ENCODE measurements at places on chromosomes 11 and 22.

DNA sequence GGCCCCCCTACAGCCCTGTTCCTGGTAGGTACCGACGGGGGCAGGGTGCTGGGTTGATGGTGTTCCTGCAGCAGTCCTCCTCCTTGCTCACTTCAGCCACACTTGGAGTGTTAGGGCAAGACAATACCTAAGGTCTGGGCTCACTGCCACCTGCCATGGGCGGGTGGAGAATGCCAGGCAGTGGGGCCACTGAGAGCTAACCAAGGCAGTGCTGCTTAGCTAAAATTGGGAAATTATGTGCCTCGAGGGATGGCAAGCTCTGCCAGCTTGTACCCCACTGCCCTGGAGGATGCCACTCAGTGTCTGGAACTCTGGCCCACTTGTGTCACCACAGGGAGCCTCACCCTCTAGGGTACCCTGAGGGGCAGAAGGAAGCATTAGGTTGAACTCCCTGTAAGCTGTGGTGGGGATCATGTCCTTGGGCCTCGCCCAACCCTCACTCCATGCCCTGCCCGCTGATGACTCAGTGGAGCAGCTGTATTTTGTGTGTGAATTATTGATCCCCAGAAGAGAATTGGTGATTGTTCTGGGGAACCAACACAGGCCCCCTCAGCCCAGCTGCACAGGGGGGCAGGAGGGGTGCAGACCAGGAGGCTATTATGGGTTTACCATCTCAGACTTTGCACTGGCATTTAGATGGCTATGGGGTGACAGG is 17.7 kb downstream of the PHLDB1 start:
- no peak for DNase-seq

- no peak for DNase-seq
Measured at GRCh38 chr11:130888790-130889189, 27.5 kb downstream of the SNX19 start.

DNA sequence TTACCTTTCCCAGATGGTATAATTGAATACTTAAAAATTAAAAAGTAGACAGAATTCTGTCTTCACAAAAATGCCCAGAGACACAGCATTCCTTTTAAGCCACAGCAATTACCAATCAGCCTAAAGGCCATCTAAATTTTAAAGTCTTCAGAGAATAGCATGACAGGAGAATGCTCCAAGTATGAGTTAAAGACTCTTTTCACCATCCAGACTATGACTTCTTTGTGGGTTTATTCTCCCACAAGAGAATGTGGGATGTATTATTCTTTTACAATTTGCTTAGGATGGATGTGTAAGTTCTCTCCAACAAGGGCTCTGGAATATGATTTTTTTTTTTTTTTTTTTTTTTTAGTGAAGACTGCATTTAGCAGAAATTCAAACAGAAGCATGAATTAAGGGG is 249.9 kb downstream of the TTC28 start:
- peak; percentile 47 for DNase-seq

- no peak for DNase-seq
Measured at GRCh38 chr22:39487826-39488520, 14.1 kb upstream of the MIEF1 start.

DNA sequence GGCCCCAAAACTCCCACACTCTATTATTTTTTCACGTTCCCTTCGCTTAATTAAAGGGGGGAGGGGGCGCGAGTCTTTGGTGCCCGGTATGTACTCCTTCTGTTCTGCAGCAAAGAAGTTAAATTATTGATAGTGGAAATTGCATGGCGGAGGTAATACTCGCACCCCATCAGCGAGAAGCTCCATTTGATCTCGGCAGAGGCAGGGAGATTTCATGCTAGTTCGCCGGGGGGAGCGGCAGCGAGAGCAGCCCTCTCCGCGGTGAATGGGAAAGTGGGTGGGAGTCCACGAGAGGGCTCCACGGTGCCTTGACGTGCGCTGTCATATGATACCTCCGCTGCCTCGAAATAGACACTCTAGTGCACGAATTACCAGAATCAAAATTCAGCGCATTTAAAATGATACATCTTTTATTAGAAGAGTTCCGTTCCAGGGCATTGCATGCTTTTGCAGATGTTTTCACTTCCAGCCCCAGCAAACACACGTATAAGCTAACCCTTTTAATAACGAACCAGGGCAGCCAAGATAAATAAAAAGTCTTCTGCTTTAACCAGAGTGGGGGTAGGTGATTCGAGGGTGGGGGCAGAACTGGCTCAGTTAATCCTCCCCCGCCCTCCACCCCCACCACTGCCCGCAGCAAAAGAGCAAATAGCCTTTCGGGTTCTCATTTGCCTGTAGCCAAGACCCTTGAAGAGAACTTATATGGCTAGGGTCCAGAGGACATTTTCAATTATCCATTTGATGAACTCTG is 1.3 kb upstream of the BDNF start:
- DNase-seq: peak; percentile 84
